AG09319 (cell line): ENCODE measurements at places on chromosomes 12 and 14.

GRCh38 chr12:45368841-45369489 is 153.1 kb downstream of the ANO6 start:
- DNase-seq = no peak

- DNase-seq = no peak
These were observed 27.4 kb upstream of the PAPLN start for GRCh38 chr14:73209953-73210352.

DNA sequence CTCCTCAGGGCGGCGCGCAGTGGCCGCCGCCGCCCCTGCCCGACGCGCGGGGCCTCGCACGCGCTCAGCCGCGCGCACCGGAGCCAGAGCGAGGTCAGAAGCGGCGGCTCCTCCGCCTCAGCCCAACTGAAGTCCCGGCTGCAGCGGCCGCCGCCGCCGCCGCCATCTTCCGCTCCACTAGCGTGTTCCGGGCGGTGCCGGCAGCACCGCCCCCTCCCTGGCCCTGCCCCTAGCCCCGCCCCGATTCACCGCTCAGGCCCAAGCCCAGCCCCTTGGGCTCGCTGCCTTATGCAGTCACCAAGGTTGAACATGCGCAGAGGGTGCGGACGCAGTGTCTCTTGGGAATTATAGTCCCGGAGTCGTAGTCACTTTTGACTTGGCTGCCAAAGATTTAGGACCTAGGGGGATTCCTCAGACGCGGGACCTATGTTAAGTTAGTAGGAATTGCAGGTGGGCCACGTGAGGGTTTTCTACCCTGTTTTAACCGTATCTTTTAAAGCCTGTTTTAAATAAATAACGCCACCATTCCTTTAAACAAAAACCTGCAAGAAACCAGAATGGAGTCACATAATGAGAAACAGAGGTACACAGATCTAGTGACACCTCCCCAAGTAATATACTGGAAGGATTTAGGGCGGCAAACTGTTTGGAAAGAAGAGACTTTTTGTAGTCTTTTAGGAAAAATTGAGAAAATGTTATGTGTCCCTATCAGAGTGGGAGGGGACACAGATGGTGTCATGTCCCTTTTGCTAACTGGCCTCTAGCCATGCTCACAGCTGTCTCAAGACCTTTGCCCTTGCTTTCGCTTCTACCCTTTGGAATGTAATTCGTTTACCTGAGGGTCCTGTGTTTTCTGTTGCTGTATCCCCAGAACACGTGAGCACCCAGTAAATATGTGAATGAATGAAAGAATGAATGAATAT is at the start of gene PPTC7:
Gene PPTC7, minus strand, starts transcription at position 182 of the 923 bp plus-strand sequence. CDS start 287 bp downstream, outside the sequence.
- peak; percentile 94 for DNase-seq

- no peak for DNase-seq
These were observed 24.9 kb upstream of the SLC7A8 start for GRCh38 chr14:23208324-23208723.

- DNase-seq = no peak
These were observed 130.7 kb downstream of the ETNK1 start for GRCh38 chr12:22755629-22756028.

DNA sequence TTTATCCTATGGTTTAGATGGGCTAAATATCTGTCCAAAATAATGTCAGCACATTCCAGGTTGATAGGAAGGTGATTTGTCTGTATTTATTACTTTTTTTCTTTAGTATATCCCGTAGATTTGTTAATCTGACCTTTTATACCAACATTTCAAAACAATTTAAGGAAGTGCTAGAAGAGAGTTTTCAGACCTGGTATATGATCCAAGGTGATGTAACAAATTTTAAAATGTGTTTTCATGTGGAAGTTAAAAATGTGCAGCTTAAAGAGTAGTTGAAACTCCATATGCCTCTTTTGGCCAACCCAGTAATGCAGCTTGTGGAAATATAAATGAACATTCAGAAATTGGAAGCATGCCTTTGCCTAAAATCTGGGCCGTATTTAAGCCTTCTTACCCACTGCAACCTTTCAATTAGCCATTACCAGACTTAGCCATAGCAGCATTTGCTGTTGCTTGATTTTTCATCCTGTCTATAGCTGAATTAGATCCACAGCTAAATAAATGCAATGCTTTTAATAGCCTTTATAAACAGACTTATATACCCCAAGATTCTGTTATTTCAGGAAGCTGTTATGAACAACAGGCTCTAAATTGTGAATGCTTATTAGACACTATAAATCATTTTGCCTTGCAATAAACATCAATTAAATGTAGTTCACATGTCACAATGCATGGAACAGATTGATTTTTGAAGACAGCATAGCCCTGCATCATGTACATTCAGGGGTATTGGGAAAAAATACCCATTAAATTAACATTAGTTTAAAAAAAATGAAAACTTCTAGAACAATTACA is 271.2 kb downstream of the PDZRN4 start:
- DNase-seq = no peak

- DNase-seq = no peak
These were observed 3.5 kb downstream of the ELK3 start for GRCh38 chr12:96197503-96198272.

- no peak for DNase-seq
These were observed 40.6 kb upstream of the LRTM2 start for GRCh38 chr12:1779783-1780182.

DNA sequence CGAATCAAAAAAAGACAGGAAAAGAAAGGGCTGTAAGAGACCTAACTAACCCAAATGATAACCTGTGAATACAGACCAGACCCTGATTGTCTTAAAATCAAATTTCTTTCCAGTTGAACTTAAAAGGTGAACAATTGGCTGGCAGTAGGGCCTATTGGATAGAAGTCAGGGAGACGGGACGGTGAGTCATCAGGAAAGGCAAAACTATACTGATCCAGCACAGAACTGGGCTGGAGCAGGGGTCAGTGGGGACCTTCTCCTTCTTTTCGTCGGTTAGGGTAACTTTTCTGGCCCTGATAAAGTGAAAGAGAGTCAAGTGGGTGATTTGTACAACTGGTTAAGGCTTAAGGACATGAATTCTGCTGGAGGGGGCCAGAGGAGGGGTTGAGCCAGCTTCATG is 84.9 kb upstream of the OTX2 start:
- no peak for DNase-seq

DNA sequence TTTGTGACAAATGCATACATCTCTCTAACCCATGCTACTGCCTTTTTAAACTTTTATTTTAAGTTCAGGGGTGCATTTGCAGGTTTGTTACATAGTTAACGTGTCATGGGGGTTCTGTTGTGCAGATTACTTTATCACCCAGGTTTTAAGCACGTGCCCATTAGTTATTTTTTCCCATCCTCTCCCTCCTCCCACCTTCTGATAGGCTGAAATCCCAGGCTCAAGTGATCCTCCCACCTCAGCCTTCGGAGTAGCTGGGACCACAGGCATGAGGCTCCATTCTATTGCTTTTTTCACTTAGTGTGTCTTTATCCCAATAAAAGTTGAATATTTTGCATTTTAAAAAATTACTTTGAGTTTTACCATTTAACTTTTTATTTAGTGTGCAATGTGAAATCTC is 68.9 kb downstream of the BAZ1A start:
- no peak for DNase-seq

DNA sequence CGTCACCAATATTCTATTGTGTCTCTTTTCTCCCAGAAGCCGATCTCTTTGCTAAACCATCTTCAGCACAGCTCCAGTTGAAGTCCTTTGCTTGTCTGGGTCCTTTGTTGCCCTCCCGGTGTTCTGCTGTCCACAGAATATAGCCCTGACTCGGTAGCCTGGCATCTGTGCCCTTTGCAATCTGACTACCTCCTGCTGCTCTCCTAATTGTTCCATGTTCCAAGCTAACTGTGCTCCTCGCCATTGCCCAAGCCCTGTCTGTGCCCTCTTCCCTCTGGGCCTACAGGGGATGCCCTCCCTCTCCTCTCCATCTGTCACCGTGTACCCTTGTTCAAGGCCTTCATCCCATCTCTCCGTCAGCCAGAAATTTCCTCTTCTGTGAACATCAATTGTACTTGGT is 306.3 kb downstream of the APAF1 start:
- DNase-seq = no peak

DNA sequence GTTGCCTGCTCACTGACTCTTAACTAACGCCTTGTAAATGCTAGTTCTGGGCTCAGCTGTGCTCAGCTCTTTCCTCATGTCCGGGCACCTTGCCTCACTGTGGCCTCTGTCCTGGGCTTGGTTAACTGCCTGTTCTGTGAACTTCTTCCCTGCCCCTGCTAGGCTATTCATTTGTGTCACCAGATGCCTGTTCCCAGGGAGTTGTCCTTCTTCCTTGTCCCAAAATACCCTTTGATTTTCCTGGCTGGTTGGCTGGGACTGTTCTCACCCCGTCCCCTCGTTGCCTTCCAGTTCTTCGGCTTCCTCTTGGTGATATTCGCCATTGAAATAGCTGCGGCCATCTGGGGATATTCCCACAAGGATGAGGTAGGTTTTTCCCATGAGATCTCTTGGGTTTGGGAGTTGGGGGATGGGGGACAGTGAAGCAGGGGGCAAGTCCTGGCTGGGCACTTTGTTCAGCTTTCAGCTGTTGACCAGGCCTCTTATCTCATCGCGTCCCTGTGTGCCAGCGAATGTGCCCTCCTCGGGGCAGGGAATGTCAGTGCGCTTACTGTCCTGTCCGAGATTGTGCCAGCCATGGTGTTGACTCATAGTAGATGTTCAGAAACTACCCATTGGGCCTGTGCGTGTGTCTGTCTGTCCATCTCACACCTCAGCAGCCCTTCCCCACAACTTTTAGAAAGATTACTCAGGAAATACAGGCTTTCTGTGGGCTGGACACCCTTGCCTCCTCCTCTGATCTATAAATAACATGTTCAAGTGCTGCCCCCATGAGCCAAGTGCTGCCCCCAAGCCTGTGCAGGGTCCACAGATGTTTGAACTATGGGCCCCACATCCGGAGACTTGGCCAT is 33.1 kb downstream of the CD9 start:
- no peak for DNase-seq

- DNase-seq = no peak
These were observed 65.3 kb downstream of the KLHL28 start for GRCh38 chr14:44896275-44897040.

GRCh38 chr12:46298261-46298660 is 29.4 kb upstream of the SLC38A1 start:
- no peak for DNase-seq

- DNase-seq = no peak
These were observed 84.7 kb upstream of the PAWR start for GRCh38 chr12:79775355-79776027.

DNA sequence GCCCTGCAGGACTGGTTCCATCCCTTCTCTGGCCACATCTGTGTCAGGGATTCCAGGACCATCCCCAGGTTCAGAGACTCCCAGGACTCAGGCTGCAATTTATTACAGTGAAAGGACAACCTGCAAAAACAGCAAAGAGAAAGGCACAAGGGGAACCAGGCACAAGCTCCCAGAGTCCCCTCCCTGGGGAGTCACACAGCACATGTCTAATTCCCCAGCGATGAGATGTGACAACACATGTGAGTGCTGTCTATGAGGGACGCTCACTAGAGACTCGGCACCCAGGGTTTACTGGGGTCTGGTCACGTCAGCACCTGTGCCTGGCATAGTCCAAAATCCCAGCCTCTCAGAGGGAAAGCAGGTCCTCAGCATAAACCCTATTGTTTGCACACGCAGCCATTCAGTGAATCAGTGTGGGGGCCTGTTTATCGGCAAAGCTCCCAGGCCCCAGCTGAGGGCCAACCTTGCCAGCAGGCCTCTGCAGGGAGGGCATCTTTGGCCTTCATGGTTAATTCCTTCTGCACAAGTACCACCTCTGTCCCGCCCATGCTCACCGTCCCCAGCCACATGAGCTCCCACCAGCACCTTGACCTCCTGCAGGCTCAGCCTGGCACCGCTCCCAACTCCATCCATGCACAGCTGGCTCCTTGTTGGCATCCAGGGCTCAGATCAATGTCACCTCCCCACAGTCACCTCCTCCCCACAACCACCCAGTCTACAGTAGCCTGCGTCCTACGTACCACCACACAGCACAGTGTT is 198.9 kb upstream of the SFSWAP start:
- no peak for DNase-seq

DNA sequence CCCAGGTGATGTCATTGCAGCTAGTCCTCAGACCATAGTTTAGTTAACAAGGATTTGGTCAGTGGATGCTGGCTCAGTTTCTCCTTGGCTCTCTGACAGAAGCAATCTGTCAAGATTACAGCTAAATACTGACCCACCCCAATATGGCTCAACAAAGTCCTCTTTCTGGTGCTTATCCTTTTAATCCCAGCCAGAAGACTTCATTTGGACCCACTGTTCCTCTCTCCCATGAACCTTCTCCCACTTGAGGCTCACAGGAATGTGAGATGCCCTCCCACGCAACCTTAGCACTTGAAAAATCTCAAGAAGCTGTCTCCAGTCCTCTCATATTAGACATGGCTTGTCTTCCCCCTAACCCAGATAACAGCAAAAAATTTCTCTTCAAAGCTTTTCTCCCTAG is 47.7 kb downstream of the C12orf50 start:
- no peak for DNase-seq

DNA sequence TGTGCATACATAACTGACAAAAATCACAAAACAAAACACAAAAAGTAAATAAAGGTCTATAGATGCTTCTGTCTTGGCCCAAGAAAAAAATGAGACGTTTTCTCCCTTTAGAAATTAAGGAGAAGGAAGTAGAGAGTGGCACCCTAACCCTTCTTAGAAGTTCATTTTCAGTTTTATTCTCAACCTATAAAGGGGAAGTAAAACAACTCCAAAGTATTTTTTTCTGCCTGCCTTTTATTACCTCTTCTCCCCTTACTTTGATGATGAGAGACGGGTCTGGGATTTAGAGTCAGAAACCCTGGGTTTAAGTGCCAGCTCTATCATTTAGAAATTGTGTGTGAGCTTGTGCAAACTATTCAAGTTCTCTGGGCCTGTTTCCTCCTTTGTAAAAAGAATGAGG is 2.8 kb downstream of the PRIM1 start:
- no peak for DNase-seq
